Activated CD4-positive, alpha-beta T cell treated with anti-CD3 and anti-CD28 coated beads, Interleukin-2, amount 50 U/mL, for 1 hour (primary cell): ENCODE measurements at places on chromosomes 11 and 22.

- DNase-seq, result no peak
Observed at GRCh38 chr11:17475666-17476316, 854 bp downstream of the ABCC8 start.

- DNase-seq, result no peak
Observed at GRCh38 chr11:20452585-20452984, 65.1 kb downstream of the PRMT3 start.

- DNase-seq, result no peak
Observed at GRCh38 chr11:108983636-108984420, 319.0 kb downstream of the DDX10 start.

GRCh38 chr11:59208956-59209355 is 3.8 kb downstream of the MPEG1 start:
- DNase-seq, result no peak

DNA sequence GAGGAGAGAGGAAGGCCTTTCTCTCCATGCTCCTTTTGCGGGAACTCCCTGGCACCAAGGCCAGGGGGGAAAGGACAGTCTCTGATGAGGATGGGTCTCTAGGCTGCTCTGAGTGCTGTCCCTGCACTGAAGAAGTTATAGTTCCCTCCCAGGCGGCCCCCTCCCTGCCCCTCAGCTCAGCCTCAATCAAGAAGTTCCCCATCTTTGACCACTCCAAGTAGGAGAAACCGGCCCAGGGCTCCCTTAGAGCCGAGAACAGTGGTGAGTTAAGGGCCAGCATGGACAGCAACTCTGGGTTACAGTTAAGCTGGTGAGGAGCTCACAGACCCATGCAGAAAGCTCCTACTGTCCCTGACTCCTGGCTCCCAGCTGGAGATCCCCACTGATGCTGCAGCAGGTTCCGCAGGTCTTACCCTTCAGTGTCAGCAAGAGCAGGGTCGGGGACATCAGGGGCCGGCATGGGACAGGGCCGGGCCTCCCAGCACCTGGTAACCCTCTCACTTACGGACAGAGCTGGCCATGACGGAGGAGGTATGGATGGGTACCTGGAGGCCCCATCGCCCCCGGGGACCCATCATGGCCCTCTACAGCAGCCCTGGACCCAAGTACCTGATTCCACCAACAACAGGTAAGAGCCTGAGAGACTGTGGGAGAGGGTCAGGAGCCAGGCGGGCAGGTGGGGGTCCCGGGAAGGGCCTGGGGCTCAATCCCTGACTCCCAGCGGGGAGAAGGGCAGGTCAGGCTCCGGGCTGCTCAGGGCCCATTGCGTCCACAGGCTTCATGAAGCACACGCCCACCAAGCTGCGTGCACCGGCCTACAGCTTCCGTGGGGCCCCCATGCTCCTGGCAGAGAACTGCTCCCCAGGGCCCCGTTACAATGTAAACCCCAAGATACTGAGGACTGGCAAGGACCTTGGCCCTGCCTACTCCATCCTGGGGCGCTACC is 4.2 kb downstream of the SCGB1C1 start:
- DNase-seq, result no peak

GRCh38 chr22:37212174-37212906 is at the start of gene SSTR3:
Gene SSTR3 (minus strand): TSS chr22:37212477. CDS start chr22:37207803, 4,674 bp downstream.
- DNase-seq, result no peak

GRCh38 chr11:92667486-92668152 is 301.8 kb upstream of the MTNR1B start:
- DNase-seq, result no peak

- DNase-seq, result no peak
Observed at GRCh38 chr11:122394313-122394712, 261.2 kb upstream of the UBASH3B start.

DNA sequence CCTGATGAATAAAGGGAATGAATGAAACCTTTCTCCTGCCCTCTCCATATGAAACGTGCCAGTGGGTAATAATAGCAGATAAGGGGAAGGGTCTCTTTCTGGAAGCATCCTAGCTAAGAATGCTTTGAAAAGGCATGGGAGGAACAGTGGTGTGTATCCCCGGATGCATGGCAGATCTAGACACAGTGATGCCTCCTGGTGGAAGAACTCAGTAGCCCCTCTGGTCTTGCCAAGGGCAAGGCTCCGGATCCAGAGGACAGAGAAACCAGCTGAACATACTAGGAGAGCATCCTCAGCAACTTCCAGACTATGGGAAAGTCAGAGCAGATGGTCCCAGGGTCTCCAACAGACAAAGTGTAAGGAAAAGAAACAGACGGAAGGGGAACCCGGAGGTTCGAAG is 6.4 kb downstream of the BAIAP2L2 start:
- DNase-seq, result no peak

DNA sequence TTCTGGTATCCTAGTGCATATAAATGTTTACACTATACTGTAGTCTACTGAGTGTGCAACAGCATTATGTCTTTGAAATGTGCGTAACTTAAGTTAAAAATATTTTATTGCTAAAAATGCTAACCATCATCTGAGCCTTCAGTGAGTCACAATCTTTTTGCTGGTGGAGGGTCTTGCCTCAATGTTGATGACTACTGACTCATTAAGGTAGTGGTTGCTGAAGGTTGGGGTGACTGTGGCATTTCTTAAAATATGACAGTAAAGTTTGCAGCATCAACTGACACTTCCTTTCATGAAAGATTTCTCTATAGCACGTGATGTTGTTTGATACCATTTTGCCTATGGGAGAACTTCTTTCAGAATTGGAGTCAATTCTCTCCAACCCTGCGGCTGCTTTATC is 8.5 kb upstream of the CREBZF start:
- no peak for DNase-seq

- DNase-seq, result no peak
Observed at GRCh38 chr22:27867085-27867952, 51.7 kb downstream of the PITPNB start.

- DNase-seq, result no peak
Observed at GRCh38 chr22:33180356-33180755, 122.2 kb upstream of the SYN3 start.

- DNase-seq, result no peak
Observed at GRCh38 chr11:17905477-17905876, 107.4 kb downstream of the SERGEF start.

DNA sequence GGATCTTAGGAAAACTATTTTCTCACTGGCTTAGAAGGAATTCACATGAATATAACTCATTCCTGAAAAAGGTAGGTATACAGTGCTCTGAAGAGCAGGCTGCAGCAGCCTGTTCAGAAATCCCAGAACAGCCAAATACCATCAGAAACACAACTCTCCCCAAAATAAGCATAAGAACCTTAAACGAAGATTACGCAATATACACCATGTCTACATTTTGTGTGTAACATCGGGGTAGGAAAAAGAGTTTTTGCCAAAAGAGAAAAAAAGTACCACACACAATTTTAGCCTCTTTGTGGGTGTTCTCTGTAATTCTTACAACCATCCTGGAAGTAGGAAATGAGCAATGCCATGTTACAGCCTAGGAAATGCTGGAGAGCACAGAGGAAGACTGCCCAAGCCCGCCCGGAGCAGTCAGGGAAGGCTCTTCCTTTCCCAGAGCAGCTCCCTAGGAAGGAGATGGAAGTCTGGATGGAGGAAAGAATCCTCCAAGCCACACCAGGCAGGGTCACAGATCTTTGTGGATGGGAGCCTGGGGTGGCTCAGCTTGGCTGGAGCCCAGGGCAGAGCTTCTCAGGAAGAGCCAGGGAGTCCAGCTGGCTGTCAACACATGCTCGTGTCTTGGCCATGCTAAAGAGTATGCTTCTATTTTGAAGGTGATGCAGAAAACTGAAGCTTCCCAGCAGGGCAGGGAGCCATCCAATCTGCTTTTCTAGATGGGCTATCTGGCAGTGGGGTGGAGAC is 49.7 kb upstream of the ARFGAP3 start:
- no peak for DNase-seq

DNA sequence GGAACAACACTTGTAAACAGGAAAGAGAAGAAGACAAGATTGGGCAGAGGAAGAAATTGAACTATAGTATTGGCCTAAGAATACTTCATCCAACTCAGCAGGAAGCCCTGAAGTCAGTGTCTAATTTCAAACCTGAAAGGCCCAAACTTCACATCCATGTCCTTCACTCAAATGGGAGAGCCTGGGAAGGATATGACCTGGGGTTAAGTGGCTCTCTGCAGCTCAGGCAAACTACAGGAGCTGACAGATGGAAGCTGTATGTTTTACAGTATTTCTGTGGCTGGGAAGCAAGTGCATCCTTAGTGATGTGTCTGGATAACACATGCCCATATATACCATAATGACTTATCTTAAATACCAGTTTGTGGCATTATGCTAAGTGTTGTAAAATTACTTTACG is 196.2 kb downstream of the SOX6 start:
- no peak for DNase-seq

- no peak for DNase-seq
Observed at GRCh38 chr22:38082986-38083710, 836 bp downstream of the SLC16A8 start.

- DNase-seq, result no peak
Observed at GRCh38 chr11:130403271-130403804, 25.1 kb downstream of the ADAMTS8 start.

- no peak for DNase-seq
Observed at GRCh38 chr11:88495836-88496235, 158.3 kb upstream of the CTSC start.

DNA sequence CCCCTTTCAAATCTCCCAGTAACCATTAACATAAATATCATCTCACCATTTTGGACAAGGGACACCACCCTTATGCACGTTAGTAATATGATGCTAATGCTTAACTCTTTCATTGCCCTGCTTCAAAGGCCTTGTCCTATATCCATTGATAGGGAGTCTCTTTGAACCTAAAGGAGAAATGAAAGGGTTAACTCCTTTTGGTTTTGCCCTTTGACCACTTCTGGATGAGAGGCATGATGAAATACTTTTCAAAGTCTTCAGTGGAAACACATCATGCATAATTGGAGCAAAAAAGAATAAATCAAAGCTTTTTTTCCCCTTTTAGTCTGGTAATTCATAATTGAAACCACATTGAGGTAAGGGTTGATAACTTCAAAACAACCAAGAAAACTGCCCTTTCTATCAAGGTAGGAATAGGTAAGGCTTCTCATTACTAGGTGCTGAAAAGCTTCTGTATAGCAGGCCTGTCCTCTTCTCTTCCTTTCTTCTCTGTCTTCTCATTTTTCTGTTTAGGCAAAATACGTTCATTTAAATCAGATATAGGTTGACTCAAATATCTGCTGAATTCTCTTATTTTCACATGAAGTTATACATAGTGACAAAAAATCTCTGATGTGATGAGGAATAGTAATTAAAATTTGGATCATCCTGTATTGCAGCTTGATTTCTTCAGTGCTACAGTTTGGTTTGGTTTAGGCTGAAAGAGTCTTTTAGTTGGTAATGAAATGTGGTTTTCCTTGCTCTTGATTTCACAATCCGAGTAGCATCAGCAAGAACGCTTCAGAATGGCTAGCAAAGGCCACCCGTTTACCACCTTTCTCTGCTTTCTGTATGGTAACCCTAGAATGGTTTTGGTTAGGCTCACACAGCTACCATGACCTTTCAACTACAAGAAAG is 94.8 kb downstream of the EXT2 start:
- DNase-seq, result no peak

DNA sequence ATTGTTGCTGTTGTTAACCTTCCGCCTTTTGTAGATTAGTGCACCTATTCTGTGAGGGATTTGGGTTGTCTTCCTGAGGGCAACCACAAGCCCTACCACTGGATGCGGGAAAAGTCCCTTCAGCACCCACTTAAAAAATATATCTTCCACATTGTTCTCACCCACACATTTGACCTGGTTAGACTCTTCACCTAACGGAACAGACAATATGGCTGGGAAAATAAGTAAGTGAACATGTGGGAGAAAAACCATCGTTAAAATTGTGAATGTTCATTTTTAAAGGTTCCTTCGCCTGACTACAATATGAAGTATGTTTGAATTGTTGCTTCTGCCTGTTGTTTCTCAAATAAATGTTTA is 72.0 kb upstream of the MPEG1 start:
- no peak for DNase-seq

DNA sequence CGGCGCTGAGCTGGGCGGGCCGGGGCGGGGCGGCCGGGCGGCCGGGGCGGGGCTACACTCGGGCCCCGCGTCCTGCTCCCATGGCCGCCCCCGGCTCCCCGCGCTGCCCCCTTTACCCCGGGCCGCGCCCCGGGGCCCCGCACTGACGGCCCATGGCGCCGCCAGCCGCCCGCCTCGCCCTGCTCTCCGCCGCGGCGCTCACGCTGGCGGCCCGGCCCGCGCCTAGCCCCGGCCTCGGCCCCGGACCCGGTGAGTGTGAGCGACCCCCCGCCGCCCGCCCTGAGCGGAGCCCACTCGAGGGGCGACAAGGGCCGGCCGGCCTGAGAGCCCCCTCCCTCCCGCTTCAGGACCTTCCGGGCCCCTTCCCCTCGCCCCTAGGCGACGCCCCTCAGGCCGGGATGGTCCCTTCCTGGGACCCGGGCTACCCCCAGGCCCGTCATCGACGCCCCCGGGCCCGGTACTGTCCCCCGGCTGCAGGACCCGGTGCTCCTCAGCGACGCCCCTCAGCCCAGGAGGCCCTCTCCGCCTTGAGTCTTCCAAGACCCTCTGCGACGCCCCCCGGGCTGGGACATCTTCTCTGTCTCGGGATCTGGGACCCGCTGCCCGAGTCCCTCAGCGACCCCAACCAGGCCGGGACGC is at the start of gene KREMEN1:
KREMEN1 (plus strand) TSS at position 57 of the 639 bp plus-strand sequence; CDS start at position 153, 96 bp downstream.
- no peak for DNase-seq

DNA sequence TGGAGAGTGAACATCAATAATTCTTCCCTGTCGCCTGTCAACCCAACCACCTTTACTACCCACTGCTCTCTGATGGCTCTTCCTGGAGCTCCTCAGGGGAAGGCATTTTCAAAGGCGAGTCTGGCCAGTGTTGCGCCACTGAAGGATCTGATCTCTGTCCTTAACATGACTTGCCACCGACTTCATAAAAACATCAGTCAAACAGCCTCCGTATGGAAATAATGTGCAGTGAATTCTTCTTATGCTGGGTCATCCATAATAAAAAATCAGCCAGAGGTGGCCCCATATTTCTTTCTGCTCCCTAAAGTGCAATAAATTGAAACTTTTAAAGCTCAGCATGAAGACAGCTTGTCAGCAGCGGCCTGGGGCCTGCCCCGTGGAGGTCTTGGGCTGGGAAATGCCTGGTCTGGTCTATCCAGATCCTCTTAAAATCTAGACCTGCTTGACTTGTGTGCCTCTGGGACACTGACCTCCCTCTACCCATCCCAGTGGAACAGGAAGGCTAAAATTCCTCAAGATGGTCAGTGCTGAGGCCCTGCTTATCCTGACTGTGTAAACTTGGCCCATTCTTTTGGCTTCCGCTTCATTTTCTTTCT is 199.5 kb downstream of the MYO18B start:
- DNase-seq, result no peak

DNA sequence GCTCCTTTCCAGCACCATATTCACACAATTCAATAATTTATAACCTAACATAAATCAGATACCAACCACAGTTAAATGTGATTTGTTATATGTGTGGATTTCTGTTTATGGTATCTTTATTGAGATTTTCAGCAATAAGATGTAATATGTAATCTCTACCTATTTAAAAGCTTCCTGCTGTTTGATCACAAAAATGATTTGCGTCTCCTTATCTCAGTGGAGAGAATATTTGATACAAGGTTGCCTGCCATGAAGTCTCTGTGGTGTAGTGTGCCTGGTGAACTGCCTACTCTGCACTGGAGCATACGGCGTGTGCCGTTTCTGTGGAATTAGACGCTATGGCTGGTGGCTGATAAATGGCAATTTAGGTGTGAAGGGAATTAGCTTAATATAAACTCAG is 741.1 kb downstream of the NELL1 start:
- DNase-seq, result no peak
